Immature natural killer cell (primary cell): ENCODE measurements at places on chromosomes 13 and 19. TPM values are rescaled to one million over a fixed set of nuclear protein-coding genes. Genes with fewer than 3 reads are reported as not detected.

DNA sequence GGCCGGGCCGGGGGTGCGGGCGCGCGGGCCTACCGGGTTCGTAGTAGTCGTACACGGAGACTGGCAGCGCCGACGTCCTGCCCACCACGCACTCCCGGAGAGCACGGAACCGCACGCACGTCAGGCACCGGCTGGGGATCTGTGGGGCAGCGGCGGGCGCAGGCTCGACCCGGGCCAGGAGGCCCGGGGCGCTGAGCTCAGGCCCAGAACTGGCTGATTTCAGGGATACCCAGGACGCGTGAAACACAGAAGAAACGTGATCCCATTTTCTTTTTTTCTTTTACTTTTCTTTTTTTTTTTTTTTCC, 9.0 kb downstream of the F2RL3 start:
- no peaks in the 10 kb centered on the region for H3K36me3 ChIP-seq
- H3K27me3 ChIP-seq: peaks cover 31% of the 10 kb centered on the region
- H3K4me3 ChIP-seq: peak overlapping the region; percentile 76
- peaks cover 37% of the 10 kb centered on the region for H3K4me1 ChIP-seq
- no peak for DNase-seq
- no peak overlapping the region for H3K27ac ChIP-seq

GRCh38 chr19:46384396-46384795, 29.0 kb downstream of the CCDC8 start:
- peaks cover 16% of the 10 kb centered on the region for H3K36me3 ChIP-seq
- peaks cover 23% of the 10 kb centered on the region for H3K4me1 ChIP-seq
- no peak for DNase-seq
- no peak overlapping the region for H3K27ac ChIP-seq

DNA sequence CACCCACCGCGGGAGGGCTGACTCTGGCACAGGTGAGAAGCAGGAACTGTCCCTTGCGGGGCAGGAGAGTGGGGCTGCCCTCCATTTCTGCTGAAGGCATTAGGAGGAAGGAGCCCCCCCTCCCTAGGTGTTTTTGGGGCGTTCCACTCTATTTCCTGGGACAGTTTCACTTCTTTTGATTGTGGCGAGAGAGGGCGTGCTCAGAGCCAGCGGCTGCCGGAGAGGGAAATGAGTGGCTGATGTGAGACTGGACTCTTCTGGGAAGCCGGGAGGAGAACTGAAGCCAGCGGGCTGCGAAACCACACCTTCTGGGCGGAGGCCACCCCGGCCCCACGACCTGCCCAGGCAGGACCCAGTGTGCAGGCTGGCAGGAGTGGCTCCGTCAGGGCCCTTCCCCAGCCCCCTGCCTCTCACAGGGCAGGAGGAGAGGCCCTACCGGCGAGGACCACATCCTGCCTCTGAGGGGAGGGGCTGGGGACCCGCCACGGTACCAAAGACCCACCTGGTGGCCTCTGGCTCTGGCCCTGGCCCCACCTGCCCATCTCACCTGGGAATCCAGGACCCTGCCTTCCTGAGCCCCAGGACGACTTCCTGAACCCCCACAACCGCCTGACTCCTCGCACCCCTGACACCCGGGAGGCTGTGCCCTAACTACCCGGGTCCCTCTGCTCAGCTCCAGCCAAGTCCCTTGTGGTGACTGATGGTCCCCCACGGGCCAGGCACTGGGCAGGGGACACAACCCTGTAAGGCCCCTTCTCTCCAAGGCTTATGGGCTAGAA, 25.9 kb downstream of the MPND start:
- H3K36me3 ChIP-seq: no peaks in the 10 kb centered on the region
- H3K27ac ChIP-seq: peak overlapping the region; percentile 95
- H3K27me3 ChIP-seq: peaks cover 7% of the 10 kb centered on the region
- H3K4me1 ChIP-seq: peaks cover 50% of the 10 kb centered on the region
- H3K4me3 ChIP-seq: peak overlapping the region; percentile 83

- DNase-seq: no peak
- peak overlapping the region; percentile 92 for H3K27ac ChIP-seq
- H3K36me3 ChIP-seq: no peaks in the 10 kb centered on the region
Measured at GRCh38 chr13:24922387-24922744, 158.4 kb downstream of the RNF17 start.

DNA sequence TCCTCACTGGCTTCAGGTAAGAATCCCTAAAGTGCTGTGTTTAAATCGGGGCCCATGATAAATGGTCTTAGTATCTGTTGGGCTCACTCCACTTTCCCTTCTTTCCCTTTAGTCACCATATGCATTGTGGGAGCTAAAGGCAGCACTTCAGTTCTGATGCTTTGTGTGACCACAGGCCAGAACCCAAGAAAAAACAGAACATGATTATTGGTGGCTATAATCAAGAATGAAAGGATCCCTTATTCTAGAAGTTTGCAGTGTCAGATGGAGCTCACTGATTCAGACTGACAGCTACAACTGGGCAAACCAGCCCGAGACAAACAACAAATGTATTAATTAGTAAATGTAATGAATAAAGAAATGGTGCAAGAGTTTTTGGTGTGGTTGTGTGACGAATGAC, 57.3 kb upstream of the POMP start:
- peaks cover 16% of the 10 kb centered on the region for H3K27me3 ChIP-seq
- H3K4me1 ChIP-seq: no peaks in the 10 kb centered on the region
- no peaks in the 10 kb centered on the region for H3K36me3 ChIP-seq
- no peak overlapping the region for H3K4me3 ChIP-seq
- DNase-seq: no peak
- no peak overlapping the region for H3K27ac ChIP-seq

DNA sequence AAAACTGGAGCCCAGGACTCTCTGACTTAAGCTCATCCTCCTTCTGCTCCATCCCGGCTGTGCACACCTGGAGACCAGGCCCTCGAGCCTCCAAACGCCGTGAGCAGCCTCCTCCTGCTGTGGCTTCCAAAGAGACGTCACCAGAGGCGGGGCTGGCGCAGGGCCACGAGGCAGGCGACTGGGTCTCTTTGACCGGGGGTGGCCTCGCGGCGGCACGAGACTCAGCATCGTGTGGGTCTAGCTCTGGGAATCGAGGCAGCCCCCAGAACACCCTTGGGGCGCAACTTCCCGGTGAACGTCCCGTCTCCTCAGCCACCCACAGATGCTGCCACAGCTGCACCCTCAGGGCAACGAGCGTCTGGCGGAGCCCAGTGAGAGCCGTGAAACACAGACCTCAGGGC, 22.8 kb downstream of the RASA3 start:
- DNase-seq: peak; percentile 56
- peak overlapping the region; percentile 100 for H3K27ac ChIP-seq
- H3K36me3 ChIP-seq: peaks cover 28% of the 10 kb centered on the region
- peaks cover 56% of the 10 kb centered on the region for H3K27me3 ChIP-seq
- peaks cover 84% of the 10 kb centered on the region for H3K4me1 ChIP-seq

IZUMO2 gene
- not detected for polyA plus RNA-seq

DNA sequence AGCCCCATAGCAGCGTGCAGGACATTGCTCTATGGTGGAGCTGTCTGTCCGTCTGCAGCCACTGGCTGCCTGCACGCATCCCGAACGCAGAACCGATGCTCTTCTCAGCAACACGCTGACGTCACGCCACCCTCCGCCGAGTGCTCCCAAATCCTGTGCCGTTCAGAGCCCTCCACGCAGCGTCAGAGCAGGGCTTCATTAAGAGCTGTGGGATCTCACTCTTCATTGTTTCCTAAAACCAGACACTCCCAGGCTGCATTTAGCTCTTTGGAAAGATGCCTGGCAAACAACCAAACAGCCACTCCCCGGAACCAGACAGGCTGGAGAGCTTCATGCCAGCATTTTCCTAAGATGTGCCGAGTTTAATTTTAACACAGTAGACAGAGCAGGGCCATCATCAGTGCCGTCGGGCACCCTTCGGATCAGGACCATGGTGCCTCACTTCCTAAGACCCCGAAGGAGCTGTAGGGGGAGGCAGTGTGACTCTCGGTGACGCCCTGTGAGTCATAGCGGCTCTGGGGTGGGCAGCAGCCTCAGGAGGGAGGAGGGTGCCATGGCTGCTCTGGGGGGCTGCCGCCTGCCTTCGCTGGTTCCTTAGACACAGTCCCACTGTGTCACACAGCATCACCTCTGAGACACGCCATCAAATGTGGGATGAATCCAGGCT, 131.5 kb upstream of the MCF2L start:
- peaks cover 34% of the 10 kb centered on the region for H3K36me3 ChIP-seq
- H3K4me1 ChIP-seq: no peaks in the 10 kb centered on the region
- no peaks in the 10 kb centered on the region for H3K27me3 ChIP-seq
- H3K4me3 ChIP-seq: no peak overlapping the region
- DNase-seq: no peak

DNA sequence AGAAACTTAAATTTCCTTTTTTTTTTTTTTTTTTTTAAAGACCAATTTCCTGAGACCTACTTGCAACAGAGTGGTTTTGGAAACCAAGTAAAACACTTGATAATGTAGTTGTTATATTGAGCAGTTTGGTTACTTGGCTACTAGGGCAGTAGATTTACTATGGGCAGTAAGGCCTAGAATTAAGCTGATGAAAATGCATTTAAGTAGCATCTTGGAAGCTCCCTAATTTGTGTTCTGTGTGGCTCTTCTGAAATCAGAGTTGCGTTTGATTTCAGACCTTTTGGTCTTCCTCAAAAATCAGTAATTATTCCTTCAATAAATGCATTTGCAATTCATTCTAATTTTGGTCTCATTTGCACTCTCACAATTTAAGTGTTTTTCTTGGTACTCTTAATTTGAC, 810 bp downstream of the GPR180 start:
- peaks cover 45% of the 10 kb centered on the region for H3K4me1 ChIP-seq
- no peak for DNase-seq
- H3K36me3 ChIP-seq: peaks cover 10% of the 10 kb centered on the region
- peaks cover 3% of the 10 kb centered on the region for H3K27me3 ChIP-seq
- peak overlapping the region; percentile 83 for H3K4me3 ChIP-seq
- peak overlapping the region; percentile 84 for H3K27ac ChIP-seq

DNA sequence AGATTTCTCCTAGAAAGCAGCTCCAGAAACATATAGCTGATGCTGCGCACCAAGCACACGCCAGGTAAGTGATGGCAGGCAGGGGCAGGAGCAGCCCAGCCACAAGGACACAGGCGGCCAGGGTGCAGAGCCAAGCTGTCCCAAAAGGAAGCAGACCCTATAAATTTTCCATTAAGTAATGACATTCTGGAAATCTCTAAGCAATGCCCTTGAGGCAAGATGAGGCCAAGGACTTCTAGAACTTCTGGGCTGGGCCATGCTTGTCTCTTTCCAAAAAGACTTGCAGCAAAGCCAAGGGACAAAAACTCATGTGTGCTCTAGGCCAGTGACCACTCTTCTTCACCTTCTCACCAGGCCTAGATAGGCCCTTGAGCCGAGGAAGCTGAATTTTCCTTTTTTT, 42.2 kb upstream of the EPHX3 start:
- H3K27ac ChIP-seq: peak overlapping the region; percentile 36
- no peak for DNase-seq
- H3K27me3 ChIP-seq: peaks cover 2% of the 10 kb centered on the region
- peaks cover 15% of the 10 kb centered on the region for H3K36me3 ChIP-seq
- H3K4me1 ChIP-seq: peaks cover 83% of the 10 kb centered on the region

DNA sequence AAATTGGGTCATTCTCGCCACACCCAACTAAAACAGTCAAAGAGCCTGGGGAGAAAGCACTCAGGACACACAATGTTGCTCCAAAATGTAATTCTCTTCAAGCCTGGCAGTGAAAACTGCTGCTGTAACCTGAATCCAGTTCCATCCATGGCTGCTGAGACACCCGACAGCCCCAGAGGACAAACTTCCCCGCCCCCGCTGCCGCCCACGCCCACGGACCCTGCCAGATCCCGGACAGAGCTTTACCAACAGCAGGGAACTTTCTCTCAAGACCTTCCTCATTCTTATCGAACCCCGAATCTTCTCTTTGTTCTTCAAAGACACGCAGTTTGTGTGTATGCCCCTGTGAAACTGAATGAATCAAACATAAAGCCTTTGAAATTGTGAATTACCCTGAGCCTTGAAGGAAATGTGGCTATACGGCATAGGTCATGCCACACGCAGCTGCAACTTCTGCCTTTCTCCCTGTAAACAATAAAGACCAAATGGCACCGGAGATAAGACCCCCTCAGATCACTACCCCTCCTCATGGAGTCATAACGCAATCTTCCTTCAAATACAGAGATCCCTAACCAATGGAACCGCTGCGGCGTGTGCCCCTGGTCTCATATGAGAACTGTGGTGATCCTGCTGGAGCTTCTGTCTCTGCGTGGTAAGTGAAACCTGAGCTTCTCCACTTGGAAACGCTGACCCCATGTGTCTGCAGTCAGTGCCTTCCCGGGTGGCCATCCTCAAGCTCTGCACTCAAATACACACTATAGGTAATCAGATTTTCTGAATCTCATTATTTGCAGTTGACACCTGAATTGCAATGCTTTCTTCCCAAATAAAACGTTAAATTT, 4.8 kb upstream of the LAMP1 start:
- peaks cover 24% of the 10 kb centered on the region for H3K4me1 ChIP-seq
- peaks cover 41% of the 10 kb centered on the region for H3K27me3 ChIP-seq
- no peaks in the 10 kb centered on the region for H3K36me3 ChIP-seq
- H3K4me3 ChIP-seq: peak overlapping the region; percentile 61
- DNase-seq: no peak

DNA sequence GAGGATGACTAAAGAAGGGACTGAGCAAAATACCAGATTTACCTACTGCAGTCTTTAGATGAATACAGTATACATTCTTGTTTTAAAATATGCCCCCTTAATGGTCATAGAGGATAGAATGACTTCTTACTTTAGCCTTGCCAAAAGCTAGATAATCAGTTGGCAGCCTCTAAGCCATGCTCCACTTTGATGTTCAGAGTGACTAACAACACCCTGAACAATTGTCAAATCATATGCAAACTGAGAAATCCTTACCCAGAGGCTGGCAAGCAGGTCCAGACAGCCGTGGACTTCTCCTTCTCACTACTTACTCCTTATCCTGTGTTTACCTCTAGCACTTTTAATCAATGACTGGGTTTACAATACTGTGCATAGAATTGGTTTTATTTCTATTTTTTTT, 23.6 kb upstream of the PHF11 start:
- H3K27ac ChIP-seq: no peak overlapping the region
- peaks cover 30% of the 10 kb centered on the region for H3K36me3 ChIP-seq
- no peak overlapping the region for H3K4me3 ChIP-seq
- no peaks in the 10 kb centered on the region for H3K27me3 ChIP-seq
- H3K4me1 ChIP-seq: no peaks in the 10 kb centered on the region

- DNase-seq: no peak
- H3K4me1 ChIP-seq: peaks cover 52% of the 10 kb centered on the region
- no peaks in the 10 kb centered on the region for H3K27me3 ChIP-seq
- H3K36me3 ChIP-seq: peaks cover 19% of the 10 kb centered on the region
Measured at GRCh38 chr19:12543855-12544254, 7.4 kb downstream of the ZNF564 start.
